ENCODE measurements at places on chromosomes 1 and 21.

DNA sequence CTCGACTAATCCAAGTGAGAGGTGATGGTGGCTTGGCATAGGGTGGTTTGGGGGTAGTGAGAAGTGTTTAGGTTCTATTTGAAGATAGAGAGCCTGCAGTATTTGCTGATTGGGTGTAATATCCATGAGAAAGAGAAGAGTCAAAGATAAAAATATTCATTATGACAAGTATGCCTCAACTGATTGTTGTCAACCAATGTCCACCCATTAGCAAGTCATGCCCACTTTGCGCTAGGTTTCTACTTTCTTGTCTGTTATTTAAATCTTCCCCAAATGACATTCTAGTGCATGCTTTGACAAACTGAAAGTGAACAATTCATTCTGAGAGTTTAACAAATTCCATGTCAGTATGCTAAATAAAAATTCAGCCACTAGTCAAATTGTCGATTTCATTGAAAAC lies 3.8 kb upstream of the XCL1 start:
- no peak for DNase-seq

GRCh38 chr1:181038399-181038873 lies 4.7 kb downstream of the MR1 start:
- peak; percentile 78 for DNase-seq

DNA sequence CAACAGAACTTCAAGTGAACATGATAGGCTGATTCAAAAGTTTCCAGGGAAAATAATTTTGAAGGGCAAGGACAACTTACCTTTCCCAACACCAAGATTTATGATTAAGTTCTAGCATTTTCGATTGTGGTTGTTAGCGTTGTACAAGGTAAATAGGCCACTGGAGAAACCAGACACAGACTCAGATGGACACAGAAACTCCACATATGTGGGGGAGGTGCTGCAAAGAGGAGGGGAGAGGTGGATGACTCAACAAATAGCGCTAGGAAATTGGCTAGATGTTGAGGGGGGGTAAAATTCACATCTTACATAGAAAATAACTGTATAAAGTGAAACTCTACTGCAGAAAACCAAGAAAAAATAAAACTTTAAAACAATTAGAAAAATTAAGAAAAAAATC lies 564.4 kb downstream of the MATN1 start:
- DNase-seq, result no peak

DNA sequence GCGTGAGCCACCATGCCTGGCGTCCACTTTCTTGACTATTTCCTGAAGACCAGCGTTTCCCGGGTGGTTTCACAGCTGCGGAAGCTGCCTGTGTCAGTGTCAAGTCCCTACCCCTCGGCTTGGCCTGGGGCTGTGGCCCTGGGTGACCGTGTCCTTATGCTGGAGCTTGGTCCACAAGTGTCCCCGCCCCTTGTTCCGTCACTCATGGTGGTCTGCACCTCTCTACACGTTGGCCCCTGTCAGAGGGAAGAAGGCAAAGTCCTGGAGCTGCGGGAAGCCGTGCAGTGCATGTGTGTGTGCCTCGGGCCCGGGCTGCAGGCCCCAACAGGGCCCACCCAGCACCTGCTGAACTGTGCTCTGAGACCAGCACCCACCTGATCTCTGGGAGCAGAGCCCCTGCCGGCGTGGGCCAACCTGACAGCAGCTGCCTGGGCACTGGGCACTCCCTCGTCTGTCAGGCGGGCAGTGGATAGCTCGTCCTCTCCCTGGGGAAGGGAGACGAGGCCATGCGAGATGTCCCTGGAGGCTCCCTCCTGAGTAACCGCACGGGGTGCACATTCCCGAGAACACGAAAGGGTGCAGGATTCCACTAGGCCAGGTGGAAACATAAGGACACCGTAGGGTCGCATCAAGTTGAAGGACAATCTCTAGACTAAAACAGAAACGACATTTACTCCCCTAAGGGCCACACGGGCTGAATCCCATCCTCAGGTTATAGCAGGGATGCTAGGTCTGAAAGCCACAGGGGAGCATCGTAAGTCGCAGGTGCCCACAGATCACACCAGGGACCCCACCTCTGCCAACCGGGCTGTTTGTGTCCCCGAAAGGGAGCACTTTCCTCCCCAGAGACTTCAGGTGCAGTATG lies 2.4 kb upstream of the C1orf159 start:
- peak; percentile 38 for DNase-seq

GRCh38 chr1:236400061-236400603 lies 6.0 kb downstream of the EDARADD start:
- DNase-seq, result no peak

- DNase-seq, result no peak
Measured at GRCh38 chr1:201051399-201051798, 27.9 kb upstream of the KIF21B start.

GRCh38 chr1:246748867-246749266 lies 24.7 kb downstream of the SCCPDH start:
- DNase-seq, result no peak

GRCh38 chr1:115649964-115650363 lies 8.2 kb downstream of the VANGL1 start:
- no peak for DNase-seq

All from B cell (primary cell).